Endothelial cell of umbilical vein (primary cell): ENCODE measurements at places on chromosomes 3 and 15. TPM values are rescaled to one million over a fixed set of nuclear protein-coding genes. Genes with fewer than 3 reads are reported as not detected.

Gene TYRO3
- 14.5 and 18.8 TPM in 2 replicates for total RNA-seq

Gene ZNF620
- total RNA-seq, result 3.6 and 4.0 TPM in 2 replicates

Gene NAALADL2
- total RNA-seq, result 4.0 TPM in 2 replicates

Gene CKMT1A
- total RNA-seq, result not detected in 2 replicates

Gene CPA3
- 1.7 and 3.3 TPM in 2 replicates for total RNA-seq

Gene PLA2G4D
- not detected in 2 replicates for total RNA-seq

Gene GLDN
- total RNA-seq, result not detected in 2 replicates

Gene CHST14
- total RNA-seq, result 45.9 and 49.2 TPM in 2 replicates

Gene CPN2
- not detected in 2 replicates for total RNA-seq

DNA sequence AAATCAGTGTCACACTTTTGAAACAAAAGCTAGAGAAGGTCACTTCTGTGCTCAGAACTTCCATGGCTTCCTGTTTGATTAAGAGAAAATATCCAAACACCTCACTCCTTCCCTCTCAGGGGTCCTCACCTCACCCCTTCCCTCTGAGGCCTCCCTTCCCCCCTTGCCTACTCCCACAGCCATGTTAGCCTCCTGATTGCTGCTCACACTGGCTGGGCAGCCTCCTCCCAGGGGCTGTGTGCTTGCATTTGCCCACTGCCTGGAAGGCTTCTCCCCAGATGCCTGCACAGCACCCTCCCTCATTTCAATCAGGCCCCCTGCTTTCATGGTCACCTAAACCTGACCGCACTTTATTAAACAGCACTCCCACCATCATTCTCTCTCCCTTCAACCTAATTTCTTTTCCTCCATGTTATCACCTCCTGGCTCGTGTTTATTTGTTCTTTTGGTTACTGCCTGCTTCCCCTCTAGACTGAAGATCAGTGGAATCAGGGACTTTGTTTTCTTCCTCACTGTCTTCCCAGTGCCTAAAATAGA lies 10.4 kb downstream of the BOC start:
- no peak for DNase-seq

- no peak for DNase-seq
These were observed 12.7 kb downstream of the SHOX2 start for GRCh38 chr3:158093526-158093925.

GRCh38 chr3:46865031-46865507 lies 1.8 kb upstream of the MYL3 start:
- no peak for DNase-seq

DNA sequence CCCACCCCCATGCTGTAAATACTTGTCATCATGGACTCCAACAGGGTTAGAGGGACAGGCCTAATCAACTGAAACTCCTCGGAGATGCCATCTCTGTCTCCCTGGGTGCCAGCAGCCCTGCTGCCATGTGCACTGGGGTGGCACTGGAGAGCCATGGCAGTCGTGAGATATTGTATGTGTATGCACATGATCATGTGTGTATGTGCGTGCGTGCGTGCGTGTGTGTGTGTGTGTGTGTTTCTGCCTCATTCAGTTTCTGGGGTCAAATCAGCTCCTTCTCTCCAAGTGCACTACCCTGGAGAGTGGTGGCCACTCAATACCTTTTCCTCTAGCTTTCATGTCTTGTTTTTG lies 3.2 kb upstream of the APEH start:
- no peak for DNase-seq

DNA sequence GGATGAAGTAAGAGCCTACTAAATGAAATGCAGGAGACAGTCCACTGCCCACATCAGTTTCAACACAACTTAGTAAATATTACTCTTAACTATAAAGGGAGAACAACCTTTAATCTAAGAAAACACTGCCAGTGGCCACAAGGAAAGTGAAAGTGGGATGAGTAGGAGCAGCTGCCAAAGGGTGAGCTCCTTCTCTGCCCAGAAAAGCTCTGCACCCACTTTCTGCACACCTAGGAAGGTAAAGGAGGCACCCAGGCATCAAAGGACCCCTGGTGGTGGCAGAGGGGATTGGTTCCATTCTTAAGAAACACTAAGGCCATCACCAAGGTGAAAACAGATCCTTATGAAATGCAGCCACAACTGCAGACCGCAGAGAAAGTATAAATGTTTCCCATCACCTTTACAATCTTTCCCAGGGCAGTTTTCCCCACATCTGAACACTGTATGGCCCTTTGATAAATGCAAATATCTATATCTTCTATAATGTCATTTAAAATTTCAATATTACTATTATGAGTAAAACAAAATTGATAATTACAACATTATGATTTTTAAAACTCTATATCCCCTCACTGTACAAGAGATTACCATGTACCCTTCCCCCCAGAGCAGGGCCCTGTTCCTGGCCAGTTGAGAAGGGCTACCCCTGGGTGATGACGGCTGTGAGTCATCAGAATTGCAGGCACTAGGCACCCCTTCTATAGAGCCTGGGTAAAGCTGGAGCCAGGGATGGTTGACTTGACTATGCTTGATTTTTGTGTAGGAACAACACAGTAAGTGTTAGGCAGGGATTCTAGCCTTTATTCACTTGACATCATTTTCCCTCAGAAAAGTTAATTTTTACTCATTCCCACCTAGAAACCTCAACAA lies 92.0 kb downstream of the SNRK start:
- DNase-seq, result no peak

GRCh38 chr15:92958105-92958504 lies 58.0 kb downstream of the CHD2 start:
- DNase-seq, result no peak

DNA sequence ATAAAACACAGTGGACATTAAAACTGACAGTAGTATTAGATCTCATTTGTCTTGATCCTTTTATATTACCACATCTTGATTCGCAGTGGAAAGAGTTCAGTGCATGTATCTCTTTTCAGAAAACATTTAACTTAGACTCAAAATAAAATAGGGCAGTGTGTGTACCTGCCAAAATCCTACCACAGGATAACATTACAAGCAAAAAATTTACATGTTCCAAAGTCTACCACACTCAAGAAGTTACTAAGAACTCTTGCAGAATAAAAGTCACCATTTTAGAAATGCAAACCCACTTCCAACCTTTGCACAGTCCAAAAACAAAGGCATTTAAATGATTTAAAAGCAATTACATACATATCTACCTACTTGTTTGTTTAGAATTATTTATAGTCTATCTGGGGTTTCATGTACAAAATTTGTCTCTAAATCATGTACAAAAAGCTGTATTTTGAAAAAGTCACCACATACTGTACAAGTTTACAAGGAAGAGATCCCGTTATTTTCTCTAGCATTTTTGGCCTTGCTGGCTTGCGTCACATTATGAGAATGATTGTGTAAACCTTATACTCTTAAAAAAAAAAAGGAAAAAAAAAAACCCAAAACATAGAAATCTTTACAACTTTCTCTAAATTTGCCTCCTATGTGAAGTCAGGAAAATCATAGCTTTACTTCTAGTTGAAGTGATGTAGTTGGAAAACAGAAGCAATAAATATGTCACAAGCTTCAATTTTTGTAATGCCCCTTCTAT lies 153.8 kb downstream of the ADAM10 start:
- no peak for DNase-seq

- no peak for DNase-seq
These were observed 104.4 kb downstream of the TMCO5A start for GRCh38 chr15:38038659-38039442.

- no peak for DNase-seq
These were observed at the start of gene PLCB2 for GRCh38 chr15:40307421-40308211. Gene PLCB2, minus strand, starts transcription at chr15:40307935. Its CDS starts 263 bp downstream, at chr15:40307672.

- DNase-seq, result peak; percentile 34
These were observed 15.4 kb upstream of the CSPG4 start for GRCh38 chr15:75727851-75728715.

DNA sequence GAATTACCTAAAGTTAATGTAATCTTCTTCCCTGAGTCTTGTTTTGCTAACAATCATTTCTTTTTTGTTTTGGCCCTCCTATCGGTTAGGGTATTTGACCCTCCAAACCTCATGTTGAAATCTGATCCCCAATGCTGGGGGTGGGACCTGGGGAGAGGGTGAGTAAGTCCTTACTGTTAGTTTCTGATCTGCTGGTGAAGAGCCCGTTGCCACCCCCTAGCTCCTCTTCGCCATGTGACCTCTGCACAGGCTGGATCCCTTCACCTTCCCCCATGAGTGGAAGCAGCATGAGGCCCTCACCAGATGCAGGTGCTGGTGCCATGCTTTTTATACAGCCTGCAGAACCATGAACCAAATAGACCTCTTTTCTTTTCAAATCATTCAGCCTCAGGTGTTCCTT lies 62.8 kb upstream of the ADCY5 start:
- DNase-seq, result no peak

- peak; percentile 31 for DNase-seq
These were observed 65.2 kb upstream of the TRA2B start for GRCh38 chr3:186002884-186003472.

DNA sequence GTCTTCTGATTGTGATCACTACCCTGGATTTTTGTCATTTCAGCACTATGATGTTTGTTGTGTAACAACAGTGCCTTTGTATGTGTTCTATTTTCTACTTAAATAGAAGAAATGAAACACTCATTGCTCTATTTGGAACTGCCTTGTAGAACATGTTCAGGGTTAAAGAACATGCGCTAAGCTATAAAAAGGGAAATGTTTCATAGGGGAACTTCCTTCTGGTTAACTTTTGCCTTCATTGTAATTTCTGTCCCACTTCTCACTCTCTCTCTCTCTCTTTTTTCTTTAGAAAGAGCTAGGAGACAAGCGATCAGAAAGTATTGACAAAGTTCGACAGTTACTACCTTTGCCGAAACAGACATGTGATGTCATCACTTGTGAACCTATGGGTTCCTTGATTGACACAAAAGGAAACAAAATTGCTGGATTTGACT lies at the start of gene P2RY12:
Gene P2RY12 (minus strand): TSS at position 13 of the 434 bp plus-strand sequence. CDS start 45,908 bp downstream, outside the sequence.
- DNase-seq, result no peak

GRCh38 chr3:103440539-103441203 lies 1005.9 kb downstream of the ZPLD1 start:
- DNase-seq, result no peak

DNA sequence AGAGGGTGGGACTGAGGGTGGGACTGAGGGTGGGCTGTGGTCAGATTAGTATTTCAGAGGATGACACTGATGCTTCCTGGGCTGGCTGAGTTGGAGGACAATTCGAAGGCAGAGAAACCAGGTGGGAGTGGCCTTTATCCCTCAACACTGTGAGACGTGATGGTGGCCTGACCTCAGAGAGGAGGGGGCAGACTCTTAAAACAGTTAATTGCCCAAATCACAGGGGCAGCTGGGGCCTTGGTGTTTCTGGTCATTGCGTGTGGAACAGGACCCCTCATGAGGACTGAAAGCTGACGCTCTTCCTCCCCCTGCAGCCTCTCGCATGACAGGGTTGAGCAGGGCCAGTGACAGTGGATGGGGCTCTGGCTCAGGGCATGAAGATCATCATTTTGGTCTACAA lies 18.7 kb downstream of the DNASE1L3 start:
- no peak for DNase-seq

DNA sequence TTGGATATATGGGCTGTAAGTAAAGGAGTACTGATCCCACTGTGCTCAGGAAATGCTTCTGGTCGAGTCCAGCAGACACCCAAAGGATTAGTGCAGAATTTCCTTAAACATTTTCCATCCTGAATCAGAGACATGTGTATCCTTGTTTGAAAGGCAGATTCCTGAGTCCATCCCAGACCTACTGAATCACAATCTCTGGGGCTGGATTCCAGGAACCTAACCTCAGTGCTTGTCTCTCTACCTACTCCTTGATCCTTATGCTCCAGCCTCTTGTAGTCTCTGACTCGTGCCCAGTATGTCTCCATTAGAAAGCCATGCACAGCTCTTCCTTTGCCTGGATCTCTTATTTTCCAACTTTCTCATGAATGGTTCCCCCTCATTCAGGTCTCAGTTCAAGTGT lies 585.8 kb downstream of the NLGN1 start:
- DNase-seq, result no peak
